ENCODE measurements at places on chromosomes 4 and X. TPM values are rescaled to one million over a fixed set of nuclear protein-coding genes. Genes with fewer than 3 reads are reported as not detected.

ADGRG4 gene
- not detected for total RNA-seq

IBSP gene
- 0.21 TPM for total RNA-seq

LUZP4 gene
- 0.17 TPM for total RNA-seq

CYTL1 gene
- total RNA-seq: 9.8 TPM

TMEM144 gene
- 1.6 TPM for total RNA-seq

NXF2 gene
- total RNA-seq: not detected

IGSF1 gene
- total RNA-seq: 23.0 TPM

DAPP1 gene
- not detected for total RNA-seq

TLR8 gene
- not detected for total RNA-seq

BEND4 gene
- 45.4 TPM for total RNA-seq

IL13RA2 gene
- total RNA-seq: not detected

SSX2B gene
- not detected for total RNA-seq

WDR17 gene
- total RNA-seq: 3.3 TPM

NXF3 gene
- not detected for total RNA-seq

BMPR1B gene
- total RNA-seq: 1.1 TPM

P2RY4 gene
- not detected for total RNA-seq

COL25A1 gene
- total RNA-seq: 4.5 TPM

SORBS2 gene
- total RNA-seq: 73.0 TPM

DCTD gene
- 69.4 TPM for total RNA-seq

DNA sequence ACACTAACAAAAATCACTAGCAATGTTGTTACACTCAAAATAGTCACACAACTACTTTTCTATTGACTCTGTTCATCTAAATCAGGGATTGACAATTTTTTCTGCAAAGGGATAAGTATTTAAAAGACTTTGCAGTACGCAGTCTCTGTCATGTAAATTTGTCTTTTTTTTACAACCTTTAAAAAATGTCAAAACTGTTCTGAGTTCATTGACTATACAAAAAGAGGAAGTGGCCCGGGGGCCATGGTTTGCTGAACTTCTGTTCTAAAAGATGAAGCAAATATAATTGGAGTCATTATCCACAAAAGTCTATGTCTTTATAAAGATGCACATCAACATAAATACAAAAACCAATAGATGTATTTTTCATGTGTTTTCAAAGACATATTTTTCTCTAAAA is 1310.3 kb downstream of the RPA4 start:
- no peaks in the 10 kb centered on the region for H3K4me1 ChIP-seq
- DNase-seq: no peak
- H3K36me3 ChIP-seq: no peaks in the 10 kb centered on the region
- H3K27ac ChIP-seq: no peak overlapping the region

DNA sequence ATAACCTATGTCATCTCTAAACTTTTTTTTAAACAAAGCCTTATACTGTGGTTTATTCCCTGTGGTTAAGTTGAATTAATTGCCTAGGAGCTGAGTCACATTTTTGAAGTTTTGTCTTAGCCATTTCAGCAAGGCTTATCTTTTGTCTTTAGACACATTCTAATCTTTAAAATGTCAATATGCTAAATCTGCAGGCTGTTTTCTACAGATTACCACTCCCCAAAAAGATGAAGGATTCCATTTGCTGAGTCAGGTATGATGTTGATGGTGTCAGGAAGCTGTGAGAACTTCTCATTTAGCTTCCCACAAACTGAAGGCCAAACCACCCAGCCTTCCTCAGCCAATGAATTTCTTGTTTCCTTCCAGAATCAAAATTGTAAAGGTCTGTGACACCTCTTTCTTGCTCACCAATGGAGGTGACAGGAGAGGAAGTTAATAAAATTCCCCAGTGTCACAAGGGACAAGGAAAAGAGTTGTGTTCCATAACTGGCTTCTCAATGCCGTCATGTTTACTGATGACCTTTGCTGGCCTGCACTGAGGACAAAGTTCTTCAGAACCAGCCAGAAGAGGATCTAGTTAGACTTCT is 3.7 kb upstream of the CXCL6 start:
- H3K4me3 ChIP-seq: no peak overlapping the region
- H3K36me3 ChIP-seq: no peaks in the 10 kb centered on the region
- no peak for DNase-seq
- no peaks in the 10 kb centered on the region for H3K27me3 ChIP-seq
- no peaks in the 10 kb centered on the region for H3K4me1 ChIP-seq
- H3K27ac ChIP-seq: no peak overlapping the region

GRCh38 chr4:149311076-149311475 is 504.6 kb downstream of the IQCM start:
- H3K27me3 ChIP-seq: no peaks in the 10 kb centered on the region
- H3K4me1 ChIP-seq: no peaks in the 10 kb centered on the region
- no peak for DNase-seq
- H3K27ac ChIP-seq: no peak overlapping the region

GRCh38 chr4:180932370-180933001 is 1310.7 kb upstream of the TENM3 start:
- H3K27ac ChIP-seq: no peak overlapping the region
- H3K4me1 ChIP-seq: no peaks in the 10 kb centered on the region
- H3K27me3 ChIP-seq: no peaks in the 10 kb centered on the region
- no peak overlapping the region for H3K4me3 ChIP-seq
- no peaks in the 10 kb centered on the region for H3K36me3 ChIP-seq

- peaks cover 2% of the 10 kb centered on the region for H3K36me3 ChIP-seq
- H3K4me3 ChIP-seq: no peak overlapping the region
- peaks cover 9% of the 10 kb centered on the region for H3K4me1 ChIP-seq
Measured at GRCh38 chr4:1293531-1293941, 3.8 kb downstream of the MAEA start.

GRCh38 chr4:159307929-159308328 is 205.1 kb downstream of the RAPGEF2 start:
- DNase-seq: no peak
- no peaks in the 10 kb centered on the region for H3K36me3 ChIP-seq
- H3K4me3 ChIP-seq: no peak overlapping the region
- H3K4me1 ChIP-seq: peaks cover 6% of the 10 kb centered on the region

- H3K36me3 ChIP-seq: no peaks in the 10 kb centered on the region
- DNase-seq: no peak
- H3K4me1 ChIP-seq: peaks cover 4% of the 10 kb centered on the region
- H3K4me3 ChIP-seq: no peak overlapping the region
- no peak overlapping the region for H3K27ac ChIP-seq
Measured at GRCh38 chr4:8538076-8538702, 42.0 kb upstream of the GPR78 start.

- H3K36me3 ChIP-seq: no peaks in the 10 kb centered on the region
- H3K27me3 ChIP-seq: no peaks in the 10 kb centered on the region
- DNase-seq: no peak
- no peak overlapping the region for H3K4me3 ChIP-seq
Measured at GRCh38 chr4:45302828-45303227, 576.5 kb upstream of the GNPDA2 start.

DNA sequence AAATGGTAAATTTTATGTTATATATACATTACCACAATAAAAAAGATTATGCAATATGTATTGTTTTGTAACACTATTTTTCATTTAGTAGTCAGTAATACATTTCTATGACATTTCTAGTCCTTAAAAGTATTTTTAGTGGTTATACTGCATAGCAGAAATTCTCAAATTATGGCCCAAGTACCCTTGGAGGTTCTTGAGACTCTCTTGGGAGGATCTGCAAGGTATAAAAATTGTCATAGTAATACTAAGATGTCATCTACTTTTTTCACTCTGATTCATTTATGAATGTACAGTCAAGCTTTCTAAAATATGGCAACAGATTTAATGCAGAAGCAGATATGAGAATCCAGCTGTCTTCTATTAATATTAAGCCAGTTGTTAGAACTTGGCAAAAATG is 138.6 kb upstream of the NAP1L5 start:
- no peaks in the 10 kb centered on the region for H3K36me3 ChIP-seq
- H3K4me3 ChIP-seq: no peak overlapping the region
- no peak for DNase-seq
- no peaks in the 10 kb centered on the region for H3K27me3 ChIP-seq
- no peaks in the 10 kb centered on the region for H3K4me1 ChIP-seq

- peaks cover 11% of the 10 kb centered on the region for H3K27me3 ChIP-seq
- no peaks in the 10 kb centered on the region for H3K36me3 ChIP-seq
- H3K27ac ChIP-seq: no peak overlapping the region
- no peaks in the 10 kb centered on the region for H3K4me1 ChIP-seq
Measured at GRCh38 chr4:80340036-80340435, 4.5 kb downstream of the CFAP299 start.

- H3K4me3 ChIP-seq: no peak overlapping the region
- no peak overlapping the region for H3K27ac ChIP-seq
Measured at GRCh38 chrX:18649498-18649951, 22.4 kb downstream of the RS1 start.

DNA sequence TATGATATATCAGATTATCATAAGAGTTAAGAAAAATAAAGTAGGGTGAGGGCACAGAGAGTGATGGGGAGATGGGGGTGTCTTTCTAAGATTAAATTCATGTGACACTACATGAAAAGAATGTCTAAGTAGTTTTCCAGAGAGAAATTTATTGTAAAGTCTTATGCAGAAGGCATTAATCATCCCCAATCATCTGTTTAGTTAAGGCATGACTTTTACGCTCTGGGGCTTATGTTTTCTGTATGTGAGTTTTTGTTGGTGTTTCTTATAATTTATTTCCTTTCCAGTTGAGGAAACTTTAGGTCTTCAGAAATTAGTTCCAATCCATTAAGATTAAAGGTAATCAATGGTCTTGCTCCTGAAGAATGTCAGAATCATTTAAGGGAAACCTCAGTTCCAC is 383.0 kb upstream of the GALNT7 start:
- H3K27ac ChIP-seq: no peak overlapping the region
- H3K4me3 ChIP-seq: no peak overlapping the region
- no peaks in the 10 kb centered on the region for H3K4me1 ChIP-seq
- no peak for DNase-seq

GRCh38 chr4:142519342-142519741 is 326.8 kb downstream of the INPP4B start:
- H3K4me1 ChIP-seq: no peaks in the 10 kb centered on the region
- no peak overlapping the region for H3K27ac ChIP-seq
- no peaks in the 10 kb centered on the region for H3K36me3 ChIP-seq
- DNase-seq: no peak

- H3K4me3 ChIP-seq: no peak overlapping the region
- no peaks in the 10 kb centered on the region for H3K4me1 ChIP-seq
- no peaks in the 10 kb centered on the region for H3K27me3 ChIP-seq
- DNase-seq: no peak
- no peak overlapping the region for H3K27ac ChIP-seq
Measured at GRCh38 chr4:33090910-33091309, 2370.7 kb downstream of the PCDH7 start.

DNA sequence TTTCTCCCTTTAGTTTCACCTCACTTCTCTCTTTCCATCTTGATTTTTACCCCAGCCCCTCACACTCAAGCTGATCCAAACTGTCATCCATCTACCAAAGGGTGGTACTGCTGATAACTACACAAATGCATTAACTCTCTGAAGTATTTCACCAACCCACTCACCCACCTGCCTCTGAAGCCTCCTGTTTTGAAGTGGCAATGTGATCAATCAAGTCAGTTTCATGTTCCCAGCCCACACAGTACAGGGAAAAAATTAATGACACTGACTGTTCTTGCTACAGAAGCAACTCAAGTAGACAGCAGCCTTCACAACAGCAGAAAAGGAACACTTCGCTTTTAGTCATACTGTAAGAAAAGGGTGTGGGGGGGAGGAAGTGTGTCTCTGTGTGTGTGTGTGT is 183.0 kb upstream of the NOCT start:
- H3K27me3 ChIP-seq: no peaks in the 10 kb centered on the region
- no peak for DNase-seq
- H3K36me3 ChIP-seq: no peaks in the 10 kb centered on the region
- no peaks in the 10 kb centered on the region for H3K4me1 ChIP-seq

GRCh38 chr4:177555007-177555574 is 112.9 kb upstream of the AGA start:
- no peaks in the 10 kb centered on the region for H3K36me3 ChIP-seq
- H3K4me1 ChIP-seq: peaks cover 3% of the 10 kb centered on the region
- H3K27me3 ChIP-seq: no peaks in the 10 kb centered on the region
- no peak overlapping the region for H3K4me3 ChIP-seq
- no peak overlapping the region for H3K27ac ChIP-seq

GRCh38 chr4:95560774-95561173 is 12.0 kb upstream of the UNC5C start:
- no peak overlapping the region for H3K27ac ChIP-seq
- no peak overlapping the region for H3K4me3 ChIP-seq
- no peak for DNase-seq
- no peaks in the 10 kb centered on the region for H3K4me1 ChIP-seq
- no peaks in the 10 kb centered on the region for H3K36me3 ChIP-seq

DNA sequence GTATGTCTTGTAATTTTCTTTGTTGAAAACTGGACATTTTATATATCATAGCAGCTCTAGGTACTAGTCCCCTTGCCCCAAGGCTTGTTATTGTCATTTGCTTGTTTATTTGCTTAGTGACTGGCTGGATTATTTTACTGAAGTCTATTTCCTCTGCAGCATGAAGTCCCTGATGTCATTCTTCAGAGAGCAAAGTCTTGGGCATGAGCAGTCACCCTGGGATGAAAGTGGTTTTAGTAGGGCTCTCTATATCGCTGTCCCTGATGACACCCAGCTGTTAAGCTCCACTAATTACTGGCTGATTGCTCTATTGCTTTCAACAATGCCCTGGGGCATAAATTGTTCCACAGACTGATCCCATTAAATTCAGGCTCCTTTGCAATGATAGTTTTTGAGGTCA is 113.5 kb upstream of the USP9X start:
- DNase-seq: no peak
- H3K4me3 ChIP-seq: no peak overlapping the region
- H3K4me1 ChIP-seq: 0 out of 2 replicates have a peak, but pooled peaks cover 1% of the 10 kb centered on the region
- H3K27me3 ChIP-seq: no peaks in the 10 kb centered on the region
- H3K27ac ChIP-seq: no peak overlapping the region

DNA sequence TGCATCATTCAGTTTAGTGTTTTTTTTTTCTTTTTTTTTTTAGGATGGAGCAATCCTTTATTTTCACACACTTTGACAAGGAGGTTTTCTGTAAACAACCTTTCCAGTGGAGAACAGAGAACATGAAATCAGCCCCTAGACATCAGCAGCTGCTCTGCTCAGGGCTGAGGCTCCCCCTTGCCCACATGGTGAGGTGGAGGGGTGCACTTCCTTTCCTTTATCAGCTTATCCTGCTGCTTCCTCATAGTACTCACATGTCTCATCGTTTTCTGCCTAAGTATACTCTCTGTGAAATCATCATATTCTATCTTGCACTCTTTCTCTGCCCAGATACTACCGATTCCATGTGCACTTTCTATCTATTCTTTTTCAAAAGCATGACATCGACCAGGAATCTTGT is 47.6 kb upstream of the PRSS12 start:
- no peak for DNase-seq
- H3K36me3 ChIP-seq: no peaks in the 10 kb centered on the region
- H3K27me3 ChIP-seq: no peaks in the 10 kb centered on the region

- DNase-seq: no peak
- no peaks in the 10 kb centered on the region for H3K4me1 ChIP-seq
- no peaks in the 10 kb centered on the region for H3K36me3 ChIP-seq
- H3K27ac ChIP-seq: no peak overlapping the region
- H3K27me3 ChIP-seq: no peaks in the 10 kb centered on the region
Measured at GRCh38 chr4:93263166-93263565, 565.4 kb upstream of the ATOH1 start.
